ENCODE measurements at places on chromosomes 5 and 9.

DNA sequence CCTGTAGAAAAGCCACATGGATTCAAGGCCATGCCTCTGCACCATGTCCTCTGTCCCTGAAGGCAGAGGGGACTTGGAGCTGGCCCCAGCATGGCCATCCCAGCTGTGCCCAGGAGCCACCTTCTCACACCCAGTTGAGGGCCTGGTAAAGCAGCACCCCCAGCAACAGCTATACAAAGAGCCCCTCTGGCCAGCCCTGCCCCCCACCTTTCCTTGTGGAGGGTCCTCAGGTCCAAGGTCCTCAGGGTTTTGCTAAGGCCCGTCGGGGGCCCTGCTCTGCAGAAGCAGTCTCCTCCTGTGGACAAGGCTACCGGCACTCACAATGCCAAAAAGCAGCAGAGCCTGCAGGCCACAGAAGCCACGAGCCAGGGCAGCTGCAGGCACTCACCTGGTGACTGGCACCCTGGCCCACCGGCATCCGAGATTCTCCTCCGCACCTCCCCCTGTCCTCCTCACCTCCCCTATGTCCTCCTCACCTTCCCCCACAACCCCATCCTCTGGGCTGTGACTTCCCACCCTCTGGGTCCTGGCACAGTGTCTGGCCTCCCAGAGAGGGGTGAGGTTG, 39.9 kb upstream of the LPCAT1 start:
- no peak for DNase-seq

GRCh38 chr5:158482125-158482524, 617.6 kb downstream of the EBF1 start:
- no peak for DNase-seq

- no peak for DNase-seq
These were observed 76.9 kb upstream of the RPS23 start for GRCh38 chr5:82355053-82355452.

GRCh38 chr9:70795841-70796240, 325.6 kb downstream of the TRPM3 start:
- no peak for DNase-seq

GRCh38 chr9:28927691-28928090, 1354.4 kb upstream of the C9orf72 start:
- no peak for DNase-seq

GRCh38 chr9:211557-211956, 3.1 kb upstream of the DOCK8 start:
- DNase-seq, result no peak
